ENCODE measurements at places on chromosomes 11 and 22. TPM values are rescaled to one million over a fixed set of nuclear protein-coding genes. Genes with fewer than 3 reads are reported as not detected.

OR5M3 gene
- total RNA-seq: not detected

GRM5 gene
- not detected for total RNA-seq

DNA sequence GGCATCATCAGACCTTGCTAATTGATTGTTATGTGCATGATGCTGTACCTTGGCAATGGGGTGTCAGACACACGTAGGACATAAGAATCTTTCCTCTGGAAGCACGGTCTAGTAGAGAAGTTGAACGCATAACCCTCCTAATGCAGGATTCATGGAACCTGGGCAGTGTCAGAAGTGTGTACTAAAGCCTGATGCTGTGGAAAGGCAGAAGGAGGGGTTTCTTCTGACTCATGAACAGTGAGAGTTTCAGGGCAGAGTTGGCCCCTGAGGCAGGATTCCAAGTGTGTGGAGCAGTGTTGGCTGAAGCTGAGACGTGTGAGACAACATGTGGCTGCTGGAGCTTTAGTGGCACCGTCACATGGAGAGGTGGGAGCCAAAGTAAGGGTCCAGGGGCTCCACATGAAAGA lies 3.5 kb downstream of the PANX1 start:
- no peak for DNase-seq

GRCh38 chr11:97419729-97420128 lies 1029.9 kb downstream of the JRKL start:
- no peak for DNase-seq

DNA sequence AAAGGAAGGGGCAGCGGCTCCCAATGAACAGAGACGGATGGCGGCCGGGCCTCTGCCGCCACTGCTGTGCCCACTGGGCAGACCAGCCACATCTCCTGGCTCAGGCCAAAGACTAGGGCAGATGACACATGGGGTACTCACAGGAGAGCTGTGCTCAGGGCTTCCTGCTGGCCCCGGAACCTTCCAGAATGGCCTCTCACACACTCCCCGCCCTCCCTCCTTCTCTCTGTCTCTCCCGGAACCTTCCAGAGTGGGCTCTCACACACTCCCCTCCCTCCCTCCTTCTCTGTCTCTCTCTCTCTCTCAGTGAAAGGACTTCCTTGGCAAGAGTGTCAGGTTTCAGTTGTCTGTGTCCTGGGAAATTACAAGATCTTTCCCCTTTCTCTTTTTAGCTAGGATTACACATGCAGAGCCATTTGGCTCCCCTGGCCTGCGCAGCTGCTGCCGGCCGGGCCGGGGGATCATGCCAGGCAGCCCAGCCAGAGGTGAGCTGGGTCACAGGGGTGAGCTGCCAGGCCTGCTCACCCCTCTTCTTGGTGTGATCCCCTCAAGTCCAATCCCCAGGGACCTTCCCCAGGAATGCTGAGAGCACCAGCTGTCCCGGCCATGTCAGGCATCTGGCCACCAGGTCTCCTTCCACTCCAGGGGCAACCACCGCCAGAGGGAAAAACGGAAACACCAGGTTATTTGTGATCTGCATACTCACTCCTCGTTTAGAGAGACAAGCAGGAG lies 45.3 kb upstream of the ADA2 start:
- DNase-seq: no peak

DNA sequence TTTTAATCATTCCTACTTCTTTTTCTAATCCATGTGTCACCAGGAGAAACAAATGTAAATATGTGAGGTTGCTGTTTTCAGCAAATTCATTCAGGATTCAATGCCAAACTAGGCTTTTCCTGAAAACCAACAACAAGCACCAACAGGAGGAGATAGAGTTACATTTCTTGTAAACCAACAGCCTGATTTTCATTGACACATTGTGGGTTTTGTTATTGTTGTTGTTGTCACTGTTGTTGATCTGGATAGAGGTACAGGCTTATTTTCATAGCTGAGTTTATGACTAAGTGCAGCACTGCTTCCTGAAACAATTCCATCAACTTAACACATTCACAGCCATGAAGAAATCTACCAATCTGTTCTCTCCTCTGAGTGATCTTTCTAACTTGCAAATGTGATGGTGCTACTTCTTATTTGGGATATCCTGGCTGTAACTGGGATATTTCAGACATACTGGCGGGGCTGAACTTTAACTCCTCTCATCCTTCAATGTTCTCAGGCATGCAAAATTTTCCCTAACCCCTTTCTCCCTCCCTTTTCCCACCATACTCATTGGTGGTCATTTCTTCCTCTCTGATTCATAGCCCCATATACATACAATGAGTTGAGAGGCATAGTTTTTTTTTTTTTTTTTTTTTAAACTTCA lies 65.5 kb downstream of the ME3 start:
- no peak for DNase-seq
